ENCODE measurements at places on chromosomes 4 and X.

DNA sequence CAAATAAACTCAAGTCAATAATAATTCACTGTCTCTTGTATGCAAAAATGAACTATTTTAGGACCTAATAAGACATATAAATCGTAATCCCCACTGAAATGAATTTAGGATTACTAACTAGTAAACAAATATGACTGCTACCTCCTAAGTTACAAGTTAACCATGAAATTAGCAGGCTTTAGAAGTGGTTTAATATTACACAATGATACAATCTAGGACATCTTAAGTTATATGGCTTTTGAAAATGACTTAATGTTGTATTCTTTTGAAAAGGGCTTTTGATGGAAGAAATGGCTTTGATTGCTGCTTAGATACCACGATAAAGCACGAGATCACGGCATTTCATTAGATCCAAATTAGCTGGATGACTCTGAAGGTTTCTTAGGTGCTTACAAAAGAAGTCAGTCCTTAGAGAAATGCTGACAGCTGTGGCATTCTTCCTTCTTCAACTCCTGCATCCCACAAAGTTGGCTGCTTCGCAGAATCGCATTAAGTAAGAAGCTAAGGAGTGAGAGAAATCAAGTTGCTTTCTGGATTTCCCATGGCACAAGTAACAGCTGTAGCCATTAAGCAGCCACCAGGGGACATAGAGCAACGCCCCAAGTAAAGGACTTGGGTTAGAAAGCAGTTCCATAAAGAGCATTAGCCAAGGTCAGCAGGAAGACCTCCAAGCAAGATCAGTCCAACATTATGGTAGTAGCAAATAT is 6.9 kb downstream of the SLC10A7 start:
- DNase-seq: no peak

GRCh38 chr4:74447636-74448233 is 2.8 kb downstream of the AREG start:
- DNase-seq: no peak

GRCh38 chrX:154382483-154383069 is 3.5 kb downstream of the EMD start:
- DNase-seq: no peak

GRCh38 chr4:83552083-83552482 is 16.2 kb downstream of the GPAT3 start:
- no peak for DNase-seq

- DNase-seq: no peak
Measured at GRCh38 chr4:78288327-78288726, 231.2 kb downstream of the FRAS1 start.

DNA sequence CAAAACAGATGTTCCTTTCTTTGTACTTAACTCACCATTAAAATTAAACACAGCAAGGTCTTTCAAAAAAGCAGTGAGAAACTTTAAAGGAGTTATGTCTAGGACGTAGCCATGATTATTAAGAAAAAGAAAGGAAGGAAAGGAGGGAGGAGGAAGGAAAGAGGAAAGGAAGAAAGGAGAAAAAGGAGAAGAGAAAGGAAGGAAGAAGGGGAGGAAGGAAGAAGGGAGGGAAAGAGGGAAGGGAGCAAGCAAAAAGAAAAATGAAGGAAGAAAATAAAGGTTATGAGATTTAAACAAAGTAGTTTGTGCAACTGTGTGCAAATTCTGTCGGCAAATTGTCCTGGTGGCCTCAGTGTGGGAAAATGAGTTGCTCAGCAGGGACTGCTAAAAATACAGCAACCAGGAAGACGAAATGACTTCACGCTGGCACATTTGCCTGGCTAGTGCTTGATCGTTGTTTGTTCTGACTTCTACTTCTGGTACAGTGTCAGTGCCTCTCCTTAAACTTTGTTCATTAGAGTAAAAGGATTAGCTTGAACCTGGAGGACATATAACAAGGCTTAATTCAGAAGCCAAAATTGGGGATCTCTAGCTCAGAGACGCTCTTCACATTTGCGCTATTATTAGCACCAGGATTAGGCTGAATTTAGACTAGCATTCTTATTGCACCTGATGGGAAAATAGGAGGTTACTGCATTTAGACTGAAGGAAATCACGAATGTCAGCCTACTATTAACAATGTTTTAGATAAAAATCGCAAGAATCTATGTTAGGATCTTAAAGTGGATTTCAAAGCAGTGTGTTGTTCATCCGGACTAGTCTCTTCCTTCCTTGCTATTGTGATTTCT is 81.2 kb downstream of the DCK start:
- DNase-seq: no peak

- no peak for DNase-seq
Measured at GRCh38 chr4:88865466-88865865, 167.8 kb upstream of the NAP1L5 start.

Data from neural crest cell (in vitro differentiated cells).